NCI-H2107 (cell line): ENCODE measurements at places on chromosomes 5 and 9.

- DNase-seq, result no peak
Observed at GRCh38 chr5:42799668-42800114, 12.0 kb downstream of the SELENOP start.

GRCh38 chr5:90368454-90369246, 40.9 kb downstream of the CETN3 start:
- no peak for DNase-seq

- DNase-seq, result peak; percentile 17
Observed at GRCh38 chr5:141560151-141560550, 58.6 kb downstream of the DIAPH1 start.

GRCh38 chr5:61493973-61494372, 161.9 kb downstream of the ZSWIM6 start:
- DNase-seq, result no peak

DNA sequence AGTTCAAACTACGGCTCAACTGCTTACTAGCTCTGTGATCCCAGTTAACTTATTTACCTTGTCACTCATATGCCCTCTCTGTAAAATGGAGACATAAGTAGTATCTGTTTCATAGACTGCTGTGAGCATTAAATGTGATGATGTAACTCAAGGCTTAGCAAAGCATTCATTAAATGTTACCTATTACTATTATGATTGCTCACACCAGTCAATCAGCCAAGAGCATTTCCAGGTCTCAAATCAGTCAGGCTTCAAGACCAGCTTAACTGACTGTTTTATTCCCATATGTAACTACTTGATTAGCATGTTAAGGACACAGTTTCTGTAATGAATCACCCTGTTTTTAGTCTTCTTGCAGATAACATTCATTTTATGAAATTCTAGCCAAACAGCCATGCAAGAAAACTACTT, 413.3 kb downstream of the MLLT3 start:
- no peak for DNase-seq

- DNase-seq, result no peak
Observed at GRCh38 chr9:113742878-113743277, 133.2 kb upstream of the ZNF618 start.

DNA sequence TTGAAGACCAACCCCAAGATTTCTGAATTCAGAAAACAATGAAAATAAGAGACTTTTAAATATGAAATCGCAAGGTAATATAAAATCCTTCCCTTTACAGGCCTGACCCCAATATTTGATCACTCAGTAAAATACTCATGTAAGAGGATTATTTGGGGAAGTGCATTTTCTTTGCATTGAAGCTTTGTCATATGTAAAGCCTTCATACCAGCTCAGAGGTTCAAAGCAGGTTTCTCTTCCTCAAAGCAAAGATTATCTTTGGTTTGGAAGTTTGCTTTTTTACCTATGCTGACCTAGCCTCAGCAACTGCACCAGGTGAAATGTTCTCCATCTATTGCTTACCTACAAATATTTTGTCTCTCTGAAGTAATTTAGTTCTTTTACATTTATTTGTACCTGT, 106.5 kb upstream of the PARP8 start:
- no peak for DNase-seq

DNA sequence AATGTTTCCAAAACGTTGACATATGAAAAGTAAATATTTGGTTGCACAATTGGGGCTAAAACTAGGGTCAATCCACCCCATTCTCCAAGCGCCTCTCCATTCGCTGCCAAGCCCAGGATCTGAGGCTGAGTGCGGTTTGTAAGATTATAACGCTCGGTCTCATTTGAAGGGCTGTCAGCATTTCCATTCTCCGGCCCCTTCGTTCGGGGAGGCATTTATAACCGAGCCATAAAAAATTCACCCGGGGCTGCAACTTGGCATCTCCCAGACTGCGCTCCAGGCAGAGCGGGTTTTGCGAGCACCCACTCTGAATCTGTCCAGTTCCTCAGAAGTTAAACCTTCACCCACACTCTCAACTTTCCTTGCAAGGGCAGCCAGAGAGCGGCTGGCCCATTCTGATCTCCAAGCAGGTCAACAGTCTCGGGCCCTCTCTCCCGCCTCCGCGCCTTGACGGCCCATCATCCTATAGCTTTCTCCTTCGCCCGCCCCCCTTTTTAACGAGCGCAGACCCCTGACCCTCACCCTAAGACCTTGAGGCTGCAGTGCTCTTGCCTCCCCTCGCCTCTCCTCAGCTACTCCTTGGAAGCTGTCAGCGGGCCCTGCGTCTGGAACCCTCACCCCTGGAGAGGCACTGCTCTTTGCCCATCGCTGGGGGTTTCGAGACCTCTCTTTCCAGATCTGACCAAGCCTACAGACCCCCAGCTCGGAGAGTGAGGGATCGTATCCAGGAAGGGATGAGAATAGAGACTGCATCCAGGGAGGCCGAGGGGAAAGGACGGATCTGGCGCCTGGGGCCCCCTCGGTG, 1.1 kb downstream of the SLIT3 start:
- DNase-seq, result no peak

- DNase-seq, result no peak
Observed at GRCh38 chr5:75712091-75712490, 5.1 kb downstream of the POC5 start.

GRCh38 chr9:125902214-125902613, 155.0 kb downstream of the PBX3 start:
- DNase-seq, result no peak

DNA sequence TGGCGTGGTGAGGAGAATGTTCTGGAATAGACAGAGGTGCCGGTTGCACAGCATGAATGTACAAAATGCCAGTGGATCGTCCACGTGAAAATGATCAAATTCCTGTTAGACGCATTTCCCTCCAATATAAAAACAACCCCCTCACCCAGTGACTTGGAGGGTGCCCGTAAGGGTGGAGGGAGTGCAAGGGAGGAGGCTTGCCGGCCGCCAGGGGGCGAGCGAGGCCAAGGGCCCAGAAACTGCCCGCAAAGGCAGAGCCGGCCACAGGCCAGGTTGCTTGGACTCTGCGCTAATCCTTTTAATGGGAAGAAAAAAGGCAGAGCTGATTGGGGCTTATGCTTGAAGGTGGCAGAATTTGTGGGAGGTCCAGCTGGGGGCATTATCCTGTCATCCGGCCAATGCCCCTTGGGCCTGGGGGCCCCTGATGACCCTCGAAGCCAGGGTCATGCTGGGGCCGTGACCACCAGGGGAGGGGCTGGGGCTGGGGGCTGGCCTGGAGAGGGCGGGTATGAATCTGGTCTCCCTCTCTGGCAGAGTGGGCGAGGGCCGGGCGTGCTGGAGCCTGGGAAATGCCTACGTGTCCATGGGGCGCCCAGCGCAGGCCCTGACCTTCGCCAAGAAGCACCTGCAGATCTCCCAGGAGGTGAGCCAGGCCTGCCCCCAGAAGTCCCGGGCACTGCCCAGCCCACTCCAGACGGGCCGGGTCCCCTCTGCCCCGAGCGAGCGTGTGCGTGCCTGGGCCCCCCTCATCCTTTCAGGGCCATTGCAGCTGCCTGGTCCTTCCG, 12.0 kb downstream of the GPSM1 start:
- no peak for DNase-seq

- no peak for DNase-seq
Observed at GRCh38 chr5:89353837-89354551, 471.0 kb upstream of the MEF2C start.

DNA sequence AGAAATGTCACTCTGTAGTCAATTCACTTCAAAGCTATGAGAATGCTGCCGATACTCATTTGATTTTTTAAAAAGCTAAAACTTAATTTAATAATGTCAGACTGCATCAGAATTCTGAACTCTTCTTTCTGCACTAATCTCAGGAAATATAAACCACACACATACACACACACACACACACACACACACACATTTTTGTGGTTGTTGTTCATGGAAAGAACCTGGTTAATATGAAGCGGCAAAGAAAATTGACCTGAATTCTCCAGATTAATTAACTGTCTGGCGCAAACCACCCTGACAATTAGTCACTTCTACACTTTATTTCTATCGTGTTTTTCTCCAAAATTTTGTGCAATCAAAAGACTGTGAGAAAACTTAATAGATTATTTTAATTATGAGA, 740.5 kb downstream of the TLE1 start:
- no peak for DNase-seq

- DNase-seq, result peak; percentile 29
Observed at GRCh38 chr9:120619751-120620655, 40.0 kb upstream of the CDK5RAP2 start.

GRCh38 chr9:120892748-120893610, 16.0 kb upstream of the PHF19 start:
- DNase-seq, result peak; percentile 46

DNA sequence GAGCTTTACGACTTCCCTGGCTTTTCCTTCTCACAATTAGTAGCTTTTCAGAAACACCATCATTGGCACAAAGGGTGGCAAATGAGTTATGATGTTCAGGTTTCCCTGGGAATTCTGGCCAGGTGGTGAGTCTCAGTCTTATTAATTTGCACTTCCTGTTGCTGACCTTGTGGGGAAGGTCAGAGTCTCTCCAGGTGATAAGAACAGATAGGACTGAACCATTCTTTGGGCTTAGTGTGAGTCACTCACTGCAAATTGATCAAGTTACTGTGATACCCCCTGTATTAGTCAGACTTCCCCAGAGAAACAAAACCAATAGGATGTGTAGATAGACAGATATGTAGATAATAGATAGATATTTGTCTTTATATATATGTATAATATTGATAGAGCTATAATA, 53.8 kb upstream of the RANBP3L start:
- no peak for DNase-seq

- no peak for DNase-seq
Observed at GRCh38 chr9:130860458-130861316, 25.6 kb downstream of the ABL1 start.

DNA sequence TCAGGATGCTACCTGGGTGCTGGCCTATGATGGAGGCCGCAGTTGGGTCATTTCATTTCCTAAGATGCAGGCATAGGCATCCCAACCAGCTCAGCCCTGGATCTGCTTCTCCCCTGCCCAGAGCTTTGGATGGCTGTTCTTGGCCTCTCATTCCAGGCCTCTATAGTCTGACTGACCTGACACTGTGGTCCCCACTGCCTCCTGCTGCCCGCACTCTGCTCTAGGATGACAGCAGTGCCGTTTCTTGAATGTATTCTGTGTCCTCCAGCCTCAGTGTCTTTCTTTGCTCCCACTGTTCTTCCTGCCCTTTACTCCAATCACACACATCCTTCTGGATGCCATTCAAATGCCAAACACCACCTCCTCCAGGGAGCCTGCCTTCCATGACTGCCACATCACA, 235.7 kb downstream of the HSPA4 start:
- no peak for DNase-seq

DNA sequence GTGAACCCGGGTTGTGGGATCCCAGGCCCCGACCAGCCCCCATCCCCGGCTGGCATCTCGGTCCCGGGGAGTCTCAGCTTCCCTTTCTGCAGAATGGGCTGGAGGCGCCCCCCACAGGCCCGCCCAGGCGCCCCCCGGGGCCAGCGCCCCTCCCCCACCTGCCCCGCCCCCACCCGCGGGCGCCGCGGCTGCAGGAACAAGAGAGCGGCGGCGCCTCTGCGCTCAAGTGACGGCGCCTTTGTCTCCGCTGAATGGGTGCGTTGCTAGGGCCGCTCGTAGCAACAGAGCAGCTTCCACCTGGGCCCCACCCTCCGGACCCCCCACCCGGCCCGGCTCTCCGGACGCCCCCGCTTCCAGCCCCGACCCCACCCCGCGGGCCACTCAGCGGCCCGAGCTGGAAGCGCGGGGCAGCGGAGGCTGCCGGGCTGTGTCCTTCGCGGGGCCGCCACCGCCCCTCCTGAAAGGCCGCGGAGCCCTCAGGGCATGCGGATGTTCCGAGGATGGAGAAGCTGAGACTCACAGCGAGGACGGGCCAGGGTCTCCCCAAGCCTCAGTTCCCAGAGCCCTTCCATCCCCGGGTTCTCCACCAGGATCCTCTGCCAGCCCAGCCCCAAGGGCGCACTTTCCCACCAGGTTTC, 27.5 kb downstream of the ADGRD2 start:
- peak; percentile 38 for DNase-seq

DNA sequence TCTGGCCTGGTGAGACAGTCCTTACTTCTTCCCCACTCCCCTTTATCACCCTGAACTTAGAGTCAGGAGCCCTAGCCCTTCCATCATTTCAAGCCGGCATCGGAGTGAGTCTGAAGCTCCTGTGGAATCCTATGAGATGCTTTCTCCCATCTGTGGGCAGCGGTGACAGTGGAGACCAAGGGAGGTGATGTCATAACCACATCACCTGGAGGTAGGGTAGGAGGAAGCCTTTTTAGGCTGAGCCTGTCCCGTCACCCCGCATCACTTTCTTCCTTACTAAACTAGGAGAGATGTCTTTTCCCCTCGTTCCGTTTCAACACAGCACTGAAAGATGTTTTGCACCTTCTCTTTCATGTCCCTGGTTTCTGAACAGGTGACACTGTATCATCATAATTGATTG, 124.1 kb upstream of the WWC1 start:
- no peak for DNase-seq

GRCh38 chr5:94746731-94747124, 128.3 kb downstream of the SLF1 start:
- DNase-seq, result no peak

DNA sequence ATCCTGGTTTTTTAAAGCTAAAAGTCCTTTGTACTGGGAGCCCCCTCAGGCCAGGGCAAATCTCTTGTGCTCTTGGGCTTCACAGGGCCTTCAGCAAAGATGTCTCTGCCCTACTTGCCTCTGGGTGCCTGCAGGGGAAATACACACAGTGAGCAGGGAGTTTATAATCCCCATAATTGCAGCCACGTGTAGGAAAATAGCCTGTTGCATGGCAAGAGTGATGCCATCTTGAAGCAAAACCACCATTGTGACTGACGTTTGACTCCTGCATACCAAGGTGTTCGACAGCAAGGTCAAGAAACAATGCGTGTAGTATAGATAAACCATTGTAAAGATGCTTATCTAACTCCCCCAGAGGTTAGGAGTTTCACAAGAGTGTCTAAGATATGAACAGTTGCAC, 11.4 kb upstream of the IL3 start:
- DNase-seq, result no peak

DNA sequence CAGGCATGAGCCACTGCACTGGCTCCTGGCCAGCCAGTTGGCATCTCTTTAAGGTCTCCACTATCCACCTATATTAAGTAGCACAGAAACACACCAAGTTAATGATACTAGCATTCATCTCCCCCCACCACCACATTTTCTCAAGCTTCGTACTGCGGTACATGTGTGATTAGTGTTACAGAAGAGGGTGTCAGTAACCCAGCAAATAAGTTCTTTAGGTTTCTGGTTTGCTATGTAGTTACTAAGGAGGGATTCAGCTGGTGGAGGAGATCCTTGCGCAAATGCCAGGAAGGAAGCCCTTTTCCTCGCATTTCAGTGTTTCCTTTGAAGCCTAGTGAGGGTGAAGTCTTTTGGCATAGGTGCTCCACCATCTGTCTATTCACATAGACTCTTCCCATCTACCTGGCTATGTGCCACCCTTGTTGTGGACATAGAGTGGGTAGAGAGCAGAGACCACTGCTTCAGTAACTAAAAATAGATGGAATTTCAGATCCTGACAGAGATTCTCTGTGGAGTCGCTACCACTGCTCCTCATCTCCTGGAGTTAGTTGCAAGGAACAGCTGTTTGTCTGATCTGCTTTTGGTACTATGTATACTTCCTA, 16.7 kb downstream of the UBE2D2 start:
- no peak for DNase-seq

- DNase-seq, result no peak
Observed at GRCh38 chr5:158541536-158542297, 558.0 kb downstream of the EBF1 start.

- no peak for DNase-seq
Observed at GRCh38 chr9:25960178-25960577, 281.9 kb upstream of the TUSC1 start.

GRCh38 chr9:136538599-136539426, 7.0 kb downstream of the NOTCH1 start:
- DNase-seq, result no peak

GRCh38 chr9:108521063-108521590, 334.7 kb downstream of the ACTL7B start:
- no peak for DNase-seq

- DNase-seq, result no peak
Observed at GRCh38 chr5:43155394-43156096, 34.8 kb downstream of the ZNF131 start.
